ENCODE measurements at places on chromosomes 3 and 15.

DNA sequence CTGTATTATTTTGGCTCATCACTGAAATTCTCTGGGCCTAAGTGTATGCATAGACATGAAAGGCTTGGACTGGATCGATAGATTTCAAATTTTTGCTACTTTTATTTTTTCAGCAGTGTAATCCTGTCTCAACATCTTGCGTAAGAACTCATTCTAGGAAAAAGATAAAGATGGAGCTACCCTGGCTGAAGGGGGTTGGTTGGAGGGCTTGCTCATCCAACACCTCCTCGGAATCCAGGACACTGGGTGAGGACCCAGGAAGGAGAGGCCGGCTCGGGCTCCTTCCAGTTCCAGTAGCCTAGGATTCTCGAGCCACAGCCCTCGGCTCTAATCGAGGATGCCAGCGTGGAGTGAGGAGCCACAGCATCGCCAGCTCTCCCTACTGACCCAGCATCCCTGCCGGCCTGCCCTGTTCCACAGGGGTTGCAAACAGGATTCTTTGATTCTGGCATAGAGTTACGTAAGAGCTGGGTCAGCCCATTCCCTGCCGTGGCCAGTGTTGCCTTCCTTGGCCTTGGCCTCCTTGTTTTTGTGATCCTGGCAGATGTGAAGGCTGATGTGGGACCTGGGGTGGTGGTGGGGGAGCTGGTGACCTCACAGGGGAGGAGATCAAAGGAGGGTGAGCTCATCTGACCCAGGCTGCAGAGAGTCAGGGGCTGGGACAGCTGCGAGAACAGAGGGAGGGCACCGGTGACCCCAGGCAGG lies 149.5 kb downstream of the ALDH1A2 start:
- no peak for DNase-seq

- DNase-seq, result no peak
These were observed 1035.1 kb upstream of the NR2F2 start for GRCh38 chr15:95295363-95295762.

DNA sequence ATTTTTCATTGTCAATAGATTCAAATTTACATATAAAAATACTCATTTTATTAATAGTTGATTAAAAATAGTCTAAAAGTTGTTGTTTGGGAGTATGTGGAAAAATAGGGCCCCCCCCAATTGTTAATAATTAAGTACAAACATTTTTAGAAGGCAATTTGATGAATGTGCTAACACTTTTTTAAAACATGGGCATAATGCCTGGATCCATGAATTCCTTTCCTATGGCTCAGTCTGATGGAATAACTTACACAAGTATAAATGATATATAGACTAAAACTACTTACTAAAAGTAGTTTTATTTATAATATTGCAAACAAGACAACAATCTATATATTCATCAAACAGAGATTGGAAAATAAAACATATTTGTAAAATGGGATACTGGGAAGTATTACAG lies 247.2 kb upstream of the LRRN1 start:
- no peak for DNase-seq

GRCh38 chr15:68430471-68431036 lies 1.4 kb downstream of the ITGA11 start:
- DNase-seq, result peak; percentile 16

GRCh38 chr3:12961697-12962036 lies 111.6 kb downstream of the IQSEC1 start:
- no peak for DNase-seq

DNA sequence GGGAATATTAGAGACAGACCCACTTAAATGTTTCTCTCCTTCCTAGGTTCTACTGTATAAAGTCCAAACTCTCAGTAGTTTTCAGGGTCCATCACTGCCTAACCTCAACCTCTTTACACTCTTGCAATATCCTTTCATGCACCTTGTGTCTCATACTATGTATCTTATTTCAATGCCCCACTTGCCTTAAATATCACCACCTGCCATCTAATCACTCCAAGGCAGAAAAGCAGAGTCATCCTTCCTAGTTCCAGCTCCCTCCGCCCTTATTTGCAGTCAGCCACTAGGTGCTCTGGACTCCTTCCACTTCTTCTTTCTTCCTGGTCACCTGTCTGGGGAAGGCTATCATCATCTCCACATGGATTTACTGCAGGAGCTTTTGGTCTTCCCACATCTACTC lies 322.0 kb downstream of the MFSD1 start:
- DNase-seq, result no peak

DNA sequence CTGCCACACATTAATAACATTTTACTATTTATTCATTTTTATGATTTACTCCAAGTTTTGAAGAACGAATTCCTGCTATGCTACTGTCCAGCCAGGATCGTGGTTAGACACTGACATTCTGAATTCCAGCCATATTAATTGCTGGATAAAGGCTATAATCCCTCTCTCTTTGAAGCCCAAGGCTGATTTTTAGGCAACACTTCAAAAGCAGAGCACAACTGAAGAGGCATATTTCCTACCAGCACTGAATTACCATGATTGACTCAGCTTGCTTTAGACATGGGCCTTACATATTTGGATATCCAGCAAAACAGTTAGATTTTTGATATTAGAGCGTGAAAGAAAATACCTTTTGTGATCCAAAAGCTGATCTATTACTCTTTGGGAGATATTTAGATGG lies 205.0 kb downstream of the ZIC1 start:
- no peak for DNase-seq

GRCh38 chr15:72706266-72706665 lies 20.3 kb downstream of the BBS4 start:
- no peak for DNase-seq

DNA sequence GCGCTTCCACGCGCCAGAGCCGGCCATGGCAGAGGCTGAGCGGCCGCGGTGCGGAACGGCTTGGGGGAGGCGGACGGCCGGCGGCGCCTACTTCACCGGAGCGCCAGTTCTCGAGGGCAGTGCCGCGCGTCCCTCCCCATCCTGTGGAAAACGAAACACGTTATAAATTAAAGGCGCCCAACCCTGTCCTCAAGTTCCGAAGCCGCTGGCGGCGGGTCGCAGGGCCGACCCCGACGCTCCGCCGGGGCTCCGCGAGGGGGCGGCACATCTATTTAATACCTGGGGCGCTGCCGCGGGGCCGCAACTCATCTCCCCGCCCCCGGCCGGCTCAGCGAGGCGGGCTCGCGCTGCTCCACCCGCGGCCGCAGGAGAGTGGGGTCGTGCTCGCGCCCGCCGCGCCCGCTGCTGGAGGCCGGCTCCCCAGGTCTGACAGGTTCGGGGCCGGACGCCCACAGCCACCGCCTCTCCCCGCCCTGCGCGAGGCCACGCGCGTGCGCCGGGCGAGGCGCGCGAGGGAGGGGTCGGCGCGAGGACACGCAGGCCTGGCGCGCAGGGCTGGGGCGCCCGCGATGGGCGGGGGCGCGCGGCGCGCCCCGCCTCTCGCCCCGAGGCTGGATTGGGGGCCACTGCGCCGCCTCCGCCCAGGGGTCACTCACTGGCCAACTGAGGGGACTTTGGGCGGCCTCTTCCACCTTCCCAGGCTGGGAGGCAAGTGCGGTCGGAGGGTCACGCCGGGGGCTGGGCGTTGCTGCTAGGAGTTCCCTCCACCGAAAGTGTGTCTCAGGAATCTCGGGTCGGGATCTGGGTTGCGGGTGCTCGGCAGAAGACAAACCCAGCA lies at the start of gene SLC30A4:
Gene SLC30A4 (minus strand): TSS at position 428 of the 838 bp plus-strand sequence. CDS start 401 bp downstream, at position 27.
- DNase-seq, result peak; percentile 67

GRCh38 chr3:192687488-192688152 lies 39.7 kb downstream of the FGF12 start:
- DNase-seq, result peak; percentile 7

GRCh38 chr3:55442861-55443260 lies 44.2 kb downstream of the WNT5A start:
- no peak for DNase-seq

DNA sequence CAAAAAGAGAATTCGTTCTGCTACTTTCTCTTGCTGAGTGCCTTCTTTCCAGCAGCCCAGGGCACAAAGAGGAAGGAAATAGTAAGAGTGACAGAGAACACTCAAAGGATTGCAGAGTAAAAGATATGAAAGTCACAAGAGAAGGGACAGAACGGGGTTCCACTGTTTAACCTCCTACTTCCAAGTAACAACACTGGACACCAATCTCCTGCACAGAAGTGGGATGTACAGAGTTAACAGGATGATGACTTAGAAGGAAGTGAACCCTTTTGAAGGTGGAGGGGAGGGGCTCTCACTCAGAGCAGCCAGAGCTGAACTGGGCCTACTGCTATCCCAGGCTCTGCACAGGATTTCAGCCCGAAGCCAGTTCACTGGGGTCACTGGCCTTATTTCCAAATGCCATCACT lies 130.1 kb upstream of the PRICKLE2 start:
- DNase-seq, result peak; percentile 76

GRCh38 chr3:172100482-172100881 lies 61.1 kb downstream of the FNDC3B start:
- no peak for DNase-seq

Measured in adrenal gland (tissue), 19 donors.